CD4-positive, alpha-beta T cell treated with Interleukin-15 for 4 hours (primary cell): ENCODE measurements at places on chromosomes 3 and 15.
A peak's percentile ranks its signal among the peaks of the same experiment; 100 is the strongest.

DNA sequence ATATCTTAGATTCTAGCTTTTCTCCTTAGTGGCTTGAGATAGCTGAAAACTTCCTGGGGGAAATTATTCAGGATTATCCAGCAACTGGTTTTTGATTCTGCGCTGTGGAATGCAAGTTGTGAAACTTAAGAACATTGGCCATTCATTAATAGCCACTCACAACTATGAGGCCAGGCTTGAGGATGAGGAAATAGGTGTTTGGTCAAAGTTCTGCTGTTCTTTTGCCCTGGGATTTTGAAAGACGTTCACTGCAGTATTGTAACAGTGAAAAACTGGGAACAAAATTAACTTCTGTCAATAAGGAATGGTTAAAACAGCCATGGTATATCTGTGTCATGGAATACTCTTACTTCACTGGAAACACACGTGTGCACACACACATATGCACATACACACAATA is 44.1 kb downstream of the CTXND1 start:
- DNase-seq = no peak

- no peak for DNase-seq
Measured at GRCh38 chr3:53888232-53888631, 3.4 kb downstream of the SELENOK start.

DNA sequence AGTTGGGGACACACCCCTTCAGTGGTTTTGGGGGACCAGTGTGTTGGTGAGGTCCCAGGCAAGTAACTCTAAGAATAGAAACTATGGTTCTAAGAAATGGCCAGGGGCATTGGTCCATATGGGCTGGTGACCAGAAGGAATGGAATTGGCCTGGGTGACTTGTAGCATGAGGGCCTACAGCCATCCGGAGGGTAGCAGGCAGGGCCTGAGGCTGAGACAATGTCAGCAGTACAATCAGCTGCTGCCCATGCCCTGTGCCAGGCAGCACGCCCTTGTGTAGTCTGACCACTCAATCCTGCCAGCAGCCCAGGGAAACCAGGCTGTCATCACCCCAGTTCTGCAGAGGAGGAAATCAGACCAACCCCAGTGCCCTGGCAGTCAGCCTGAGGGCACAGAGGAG is 100.6 kb downstream of the DNAJB8 start:
- DNase-seq = no peak

DNA sequence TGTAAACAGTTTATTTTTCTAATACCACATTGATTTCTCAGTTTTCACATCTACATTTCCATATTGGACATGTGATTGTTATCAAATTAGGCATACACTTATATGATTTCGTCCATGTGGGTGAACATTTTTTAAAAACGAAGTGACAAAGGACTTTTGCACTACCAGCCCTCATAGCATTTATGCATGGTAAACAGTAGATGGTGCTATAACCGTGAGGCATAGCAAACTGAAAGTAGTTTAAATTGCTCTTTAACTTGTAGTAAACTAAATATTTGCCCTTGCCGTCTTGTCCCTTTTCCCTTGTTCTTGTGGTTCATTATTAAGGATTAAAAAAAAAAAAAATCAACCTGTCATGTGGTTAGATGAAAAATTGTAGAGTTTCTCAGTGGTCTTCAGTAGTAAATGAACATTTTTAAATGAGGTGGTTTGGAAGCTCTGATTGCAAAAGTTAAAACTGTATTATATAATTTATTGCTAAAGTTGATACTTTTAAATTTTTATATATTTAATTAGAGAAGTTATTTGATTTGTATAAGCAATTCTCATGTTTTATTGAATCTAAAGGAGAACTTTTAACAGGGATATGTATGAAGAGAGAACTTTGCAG is 24.0 kb downstream of the STX19 start:
- DNase-seq = peak; percentile 64

DNA sequence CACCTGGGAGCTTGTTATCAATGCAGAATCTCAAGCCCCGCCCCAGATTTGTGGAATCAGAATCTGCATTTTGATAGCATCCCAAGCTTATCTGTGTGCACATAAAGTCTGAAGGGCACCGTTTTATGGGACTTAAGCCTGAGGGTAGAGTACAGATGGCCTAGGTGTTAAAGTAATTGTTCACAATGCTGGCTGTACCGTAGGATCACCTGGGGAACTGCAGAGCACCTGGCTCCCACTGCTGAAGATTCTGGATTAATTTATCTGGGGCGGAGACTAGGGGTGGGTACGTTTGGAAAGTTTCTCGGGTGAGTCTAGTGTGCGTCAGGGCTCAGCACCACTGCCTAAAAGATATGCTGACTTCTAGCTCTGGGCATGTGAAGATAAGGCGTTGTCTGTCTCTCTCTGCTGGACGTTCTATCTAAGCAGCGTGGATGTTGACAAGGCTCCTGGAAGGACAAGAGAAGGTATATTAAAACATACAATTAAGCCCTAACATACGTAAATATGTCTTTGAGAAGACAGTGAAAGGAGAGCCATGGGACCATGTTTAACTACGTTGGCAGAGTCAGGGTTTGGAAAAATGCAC is 63.2 kb upstream of the RASGRP1 start:
- no peak for DNase-seq

GRCh38 chr3:23474580-23475357 is 271.6 kb downstream of the UBE2E2 start:
- no peak for DNase-seq

- DNase-seq = no peak
Measured at GRCh38 chr15:91947683-91948608, 94.4 kb downstream of the SLCO3A1 start.

GRCh38 chr3:69236812-69237707 is 114.7 kb upstream of the LMOD3 start:
- DNase-seq = peak; percentile 3

DNA sequence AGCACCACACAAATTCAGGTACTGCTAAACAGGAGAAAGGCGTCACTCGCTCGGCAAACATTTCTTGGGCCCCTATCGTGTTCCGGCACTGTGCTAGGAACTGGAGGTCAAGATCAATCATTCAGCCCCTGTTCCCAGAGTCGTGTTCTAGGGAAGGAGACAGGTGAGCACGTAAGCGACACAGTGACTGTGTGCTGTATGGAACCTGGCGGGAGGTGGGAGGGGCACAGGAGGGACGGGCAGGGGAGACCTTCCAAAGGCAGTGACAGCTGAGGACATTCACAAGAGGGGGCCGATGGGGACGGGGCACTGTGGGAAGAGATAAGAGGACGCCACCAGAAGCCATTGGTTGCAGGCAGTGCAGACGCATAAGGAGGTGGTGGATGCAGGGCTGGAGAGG is 32.2 kb downstream of the BDH1 start:
- DNase-seq = no peak

- DNase-seq = no peak
Measured at GRCh38 chr15:101664303-101664913, 12.2 kb upstream of the TM2D3 start.
